ENCODE measurements at places on chromosomes 3 and 15. TPM values are rescaled to one million over a fixed set of nuclear protein-coding genes. Genes with fewer than 3 reads are reported as not detected.

Gene PPP1R14D
- total RNA-seq = not detected

Gene SLC9C1
- not detected for total RNA-seq

Gene GPR149
- total RNA-seq = not detected

Gene SERPINI2
- total RNA-seq = 1.4 TPM

Gene STAB1
- 55.3 TPM for total RNA-seq

Gene RASA2
- total RNA-seq = 35.4 TPM

Gene SEMA3F
- 12.6 TPM for total RNA-seq

- DNase-seq = no peak
These were observed 23.2 kb downstream of the SHC4 start for GRCh38 chr15:48940508-48940907.

GRCh38 chr15:84883916-84884781 lies at the start of gene SLC28A1:
Gene SLC28A1 (plus strand): TSS chr15:84884662. CDS start chr15:84887761, 3,099 bp downstream.
- no peak for DNase-seq

GRCh38 chr3:42276141-42277132 lies 10.5 kb upstream of the CCK start:
- no peak for DNase-seq

- no peak for DNase-seq
These were observed 147.6 kb downstream of the FAM43A start for GRCh38 chr3:194833114-194833910.

DNA sequence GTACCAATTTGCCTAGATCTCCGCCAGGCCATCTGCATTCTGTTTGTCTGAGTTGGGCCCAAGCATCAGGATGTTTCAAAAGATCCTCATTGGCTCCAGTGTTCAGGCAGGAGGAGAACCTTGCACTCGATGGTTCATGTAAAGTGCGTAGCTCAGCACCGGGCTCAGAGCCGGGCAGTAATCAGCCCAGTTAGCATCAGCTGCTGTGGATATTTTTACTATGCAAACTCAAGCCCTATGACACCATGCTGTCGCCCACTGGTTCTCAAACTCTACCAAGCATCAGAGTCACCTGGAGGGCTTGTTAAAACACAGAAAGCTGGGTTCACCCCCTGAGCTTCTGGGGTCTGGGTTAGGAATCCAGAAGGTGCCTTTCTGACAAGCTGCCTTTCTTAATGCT lies 310.8 kb downstream of the SHQ1 start:
- no peak for DNase-seq

GRCh38 chr3:178343433-178344038 lies 192.7 kb upstream of the KCNMB2 start:
- no peak for DNase-seq

DNA sequence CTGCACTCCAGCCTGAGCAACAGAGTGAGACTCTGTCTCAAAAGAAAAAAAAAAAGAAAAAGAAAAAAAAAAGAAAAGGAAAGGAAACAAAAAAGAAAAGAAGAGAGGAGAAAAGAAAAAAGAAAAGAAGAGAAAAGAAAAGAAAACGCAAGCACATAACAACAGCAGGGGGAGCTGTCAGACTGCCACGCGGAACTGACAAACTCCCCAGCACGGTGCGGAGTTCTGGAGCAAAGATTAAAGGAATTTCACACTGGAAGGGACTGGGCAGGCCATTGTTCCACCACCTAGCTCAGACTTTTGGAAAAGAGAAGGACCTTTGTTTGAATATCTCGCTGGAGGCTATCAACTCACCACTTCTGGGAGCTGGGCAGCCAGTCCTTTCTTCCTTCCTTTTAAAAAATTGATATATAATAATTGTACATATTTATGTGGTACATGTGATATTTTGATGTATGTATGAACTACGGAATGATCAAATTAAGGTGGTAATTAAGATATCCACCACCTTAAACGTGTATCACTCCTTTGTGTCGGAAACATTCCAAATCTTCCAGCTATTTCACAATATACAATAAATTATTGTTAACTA lies 40.5 kb downstream of the DPPA2 start:
- no peak for DNase-seq

- DNase-seq = no peak
These were observed 224.1 kb downstream of the TPRG1 start for GRCh38 chr3:189395825-189396224.

DNA sequence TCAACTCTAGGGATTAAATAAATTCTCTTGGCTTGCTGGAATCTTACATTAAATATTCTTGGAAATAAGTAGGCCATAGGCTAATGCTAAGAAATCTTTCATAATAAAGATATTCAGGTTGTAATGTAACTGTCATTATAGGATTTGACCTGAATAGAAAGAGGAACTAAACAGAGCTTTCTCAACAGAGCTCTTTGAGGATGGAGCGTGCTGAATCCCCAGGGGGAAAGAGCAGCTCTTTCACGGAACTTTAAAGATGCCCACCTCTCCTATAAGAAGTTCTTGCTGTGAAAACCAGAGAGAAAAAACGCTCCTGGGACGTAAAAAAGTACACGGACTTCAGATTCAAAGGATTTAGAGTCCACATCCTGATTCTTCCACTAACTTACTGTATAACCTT lies 77.9 kb downstream of the NTRK3 start:
- no peak for DNase-seq

- no peak for DNase-seq
These were observed 13.1 kb downstream of the MME start for GRCh38 chr3:155093261-155093660.

DNA sequence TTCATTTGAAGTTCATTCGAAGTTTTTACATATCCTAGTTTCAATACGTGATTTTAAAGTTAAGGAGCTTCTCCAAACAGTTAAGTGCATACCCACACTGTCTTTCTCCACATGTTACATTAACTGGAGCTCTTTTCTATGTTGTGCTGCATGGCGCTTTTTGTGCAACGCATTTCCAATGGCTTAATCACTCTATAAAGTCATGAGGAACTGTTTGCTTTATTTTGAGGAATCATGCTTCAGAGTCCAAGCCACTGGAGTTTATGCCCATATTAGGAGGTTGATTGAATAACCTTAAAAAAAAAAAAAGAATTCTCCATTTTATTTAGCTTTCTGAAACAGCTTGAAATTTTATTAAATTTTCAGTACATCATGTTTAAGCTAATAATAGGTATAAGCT lies 109.4 kb upstream of the MBNL1 start:
- peak; percentile 74 for DNase-seq

- no peak for DNase-seq
These were observed 104.1 kb upstream of the LPP start for GRCh38 chr3:188049606-188050530.

GRCh38 chr3:171876680-171877147 lies 33.6 kb downstream of the TMEM212 start:
- no peak for DNase-seq

GRCh38 chr3:56758539-56758981 lies 43.2 kb downstream of the ARHGEF3 start:
- peak; percentile 31 for DNase-seq

- DNase-seq = no peak
These were observed 1.5 kb upstream of the CACNA2D3 start for GRCh38 chr3:54120657-54121413.

DNA sequence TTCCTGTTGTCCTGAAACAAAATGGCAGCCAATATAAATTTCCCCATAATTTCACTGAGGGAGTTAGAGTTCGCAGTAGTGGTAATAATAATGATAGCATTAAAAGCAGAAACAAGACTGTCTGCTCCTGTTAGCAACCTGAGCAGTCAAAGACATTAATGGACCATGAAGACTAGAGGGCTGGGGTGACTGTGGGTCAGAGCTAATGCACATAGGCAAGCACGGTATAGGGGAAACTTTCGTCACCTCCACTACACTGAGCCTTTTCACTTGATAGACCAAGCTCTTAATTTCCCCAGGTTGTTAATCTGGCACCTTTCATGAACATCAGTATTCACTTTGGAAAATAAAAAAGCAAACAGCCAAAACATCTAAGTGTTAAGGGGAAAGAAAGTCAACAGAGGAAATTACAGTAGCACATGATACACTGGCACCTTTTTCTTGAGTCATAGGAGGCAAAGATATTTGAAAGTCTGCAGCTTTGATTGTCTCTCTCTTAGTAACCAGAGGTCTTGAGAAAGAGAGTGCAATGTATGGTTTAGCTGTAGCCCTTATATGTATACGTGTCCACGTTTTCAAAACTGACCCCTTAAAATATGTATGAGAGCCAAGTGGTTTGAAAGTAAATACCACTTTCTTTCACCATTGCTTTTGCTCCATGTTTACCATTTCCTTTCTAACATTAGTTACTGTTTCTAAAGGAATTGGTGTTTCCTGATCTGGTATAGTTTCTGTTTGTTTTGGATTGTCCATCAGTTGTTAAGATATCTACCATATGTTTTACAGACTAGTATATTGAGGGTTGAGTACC lies 104.8 kb downstream of the FILIP1L start:
- DNase-seq = no peak

DNA sequence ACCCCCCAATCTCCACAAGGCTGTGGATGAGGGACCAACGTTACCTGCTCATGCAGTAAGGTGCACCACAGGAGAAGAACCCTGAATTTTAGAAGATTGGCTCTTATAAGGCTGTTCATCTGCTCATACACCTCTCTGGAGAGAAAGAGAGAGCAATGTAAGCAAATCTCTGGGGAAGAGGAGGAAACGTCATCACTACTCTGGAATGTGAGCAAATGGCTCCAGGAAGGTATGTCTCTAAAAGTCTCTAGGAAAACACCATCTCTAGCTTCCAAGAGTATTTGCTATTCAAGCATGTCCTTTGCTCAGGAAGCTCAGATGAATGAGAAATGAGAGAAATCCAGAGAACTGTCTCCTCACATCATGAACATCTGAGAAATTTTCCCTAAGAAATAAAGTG lies 235.4 kb downstream of the TBL1XR1 start:
- DNase-seq = no peak

DNA sequence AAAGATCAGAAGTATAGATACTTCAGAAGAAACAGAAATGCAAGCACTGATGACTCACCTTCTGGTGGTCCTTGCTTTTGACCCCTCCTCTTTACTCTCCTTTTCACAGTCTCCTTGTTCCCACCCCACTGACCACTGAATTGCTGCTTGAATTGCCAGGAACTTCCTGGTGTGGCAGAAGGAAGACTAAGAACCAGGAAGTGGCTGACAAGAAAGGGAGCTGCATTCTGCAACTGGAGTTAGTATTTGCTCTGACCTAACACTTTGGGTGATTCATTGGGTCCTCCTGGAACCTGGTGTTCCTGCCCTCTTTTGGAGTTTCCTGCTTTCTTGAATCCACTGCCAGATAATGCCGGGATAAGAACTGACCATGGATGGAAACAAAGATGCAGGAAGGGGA lies 23.0 kb downstream of the KY start:
- DNase-seq = no peak

- DNase-seq = no peak
These were observed 5.8 kb downstream of the CALML4 start for GRCh38 chr15:68199340-68199739.

GRCh38 chr15:85109333-85109732 lies 127.7 kb downstream of the PDE8A start:
- no peak for DNase-seq

GRCh38 chr15:51349156-51349844 lies 7.8 kb downstream of the GLDN start:
- DNase-seq = no peak

- no peak for DNase-seq
These were observed 156.3 kb downstream of the FRMD5 start for GRCh38 chr15:44038755-44039191.

- no peak for DNase-seq
These were observed 101.3 kb downstream of the NUP210 start for GRCh38 chr3:13318626-13319470.

Data from uterus (tissue), 4 donors.